Panc1 (cell line): ENCODE measurements at places on chromosomes 1 and 21. TPM values are rescaled to one million over a fixed set of nuclear protein-coding genes. Genes with fewer than 3 reads are reported as not detected.

Gene SRRM1
- 160 TPM for total RNA-seq

Gene HPCAL4
- total RNA-seq: 0.21 TPM

Gene BRINP3
- 1.0 TPM for total RNA-seq

Gene SMPDL3B
- total RNA-seq: 1.5 TPM

Gene SLAMF9
- total RNA-seq: not detected

Gene TMCC2
- 3.1 TPM for total RNA-seq

Gene KCNC4
- total RNA-seq: 15.4 TPM

DNA sequence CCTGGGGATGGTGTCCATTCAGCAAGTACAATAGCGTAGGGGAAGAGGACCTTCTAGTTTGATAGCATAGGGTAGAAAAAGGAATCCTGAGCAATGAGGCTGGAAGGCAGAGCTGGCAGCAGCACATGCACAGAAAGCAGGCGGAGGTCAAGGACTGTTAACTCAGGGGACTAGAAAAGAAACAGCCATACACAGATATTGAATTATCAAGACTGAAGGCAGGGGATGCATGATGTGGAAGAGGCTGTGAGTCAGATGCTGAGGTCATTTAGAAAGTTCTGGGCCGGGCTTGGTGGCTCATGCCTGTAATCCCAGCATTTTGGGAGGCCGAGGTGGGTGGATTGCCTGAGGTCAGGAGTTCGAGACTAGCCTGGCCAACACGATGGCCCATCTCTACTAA is 65.6 kb downstream of the OPTC start:
- H3K36me3 ChIP-seq: no peaks in the 10 kb centered on the region
- no peak overlapping the region for H3K4me3 ChIP-seq
- H3K27ac ChIP-seq: no peak overlapping the region

DNA sequence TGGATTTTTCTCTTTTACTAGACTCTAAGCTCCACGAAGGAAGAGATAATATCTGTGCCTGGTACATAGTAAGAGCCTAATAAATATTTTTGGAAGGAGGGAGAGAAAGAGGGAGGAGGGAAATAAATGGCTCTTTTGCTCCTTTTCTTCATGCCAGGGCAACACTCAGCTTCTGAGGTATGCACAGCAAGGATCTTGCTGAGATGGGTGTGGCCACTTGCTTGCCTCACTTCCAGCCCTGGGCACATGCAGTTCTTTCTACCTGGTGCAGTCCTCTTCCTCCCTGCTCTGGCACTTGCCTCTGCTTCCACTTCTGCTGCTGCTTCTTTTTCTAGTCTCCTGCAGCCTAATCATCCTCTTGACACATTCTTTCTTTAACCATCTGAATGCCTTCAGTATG is 148.1 kb downstream of the FGGY start:
- no peaks in the 10 kb centered on the region for H3K4me1 ChIP-seq
- H3K36me3 ChIP-seq: no peaks in the 10 kb centered on the region
- no peak overlapping the region for H3K4me3 ChIP-seq
- DNase-seq: no peak

GRCh38 chr1:208248307-208248801 is 4.2 kb upstream of the PLXNA2 start:
- peaks cover 15% of the 10 kb centered on the region for H3K27me3 ChIP-seq
- no peak overlapping the region for H3K27ac ChIP-seq
- H3K4me1 ChIP-seq: peaks cover 8% of the 10 kb centered on the region
- no peaks in the 10 kb centered on the region for H3K36me3 ChIP-seq

DNA sequence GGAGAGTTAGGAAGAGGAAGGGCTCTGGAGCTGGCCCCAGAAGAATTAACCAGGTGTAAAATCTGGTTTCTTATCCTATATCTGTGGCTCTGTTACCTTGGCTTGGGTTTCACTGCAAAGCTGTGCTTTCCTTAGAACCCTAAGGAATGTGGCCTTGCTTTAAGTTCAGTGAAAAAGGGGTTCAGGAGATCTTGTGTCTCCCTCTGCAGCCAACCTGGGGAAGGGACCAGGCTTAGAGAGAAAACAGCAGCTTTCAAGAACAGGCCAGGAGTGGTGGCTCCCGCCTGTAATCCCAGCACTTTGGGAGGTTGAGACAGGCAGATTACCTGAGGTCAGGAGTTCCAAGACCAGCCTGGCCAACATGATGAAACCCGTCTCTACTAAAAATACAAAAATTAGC is 16.1 kb upstream of the MYCL start:
- H3K4me3 ChIP-seq: no peak overlapping the region
- no peaks in the 10 kb centered on the region for H3K4me1 ChIP-seq
- no peak overlapping the region for H3K27ac ChIP-seq
- H3K27me3 ChIP-seq: no peaks in the 10 kb centered on the region
- no peak for DNase-seq

- H3K4me1 ChIP-seq: no peaks in the 10 kb centered on the region
- DNase-seq: no peak
- no peaks in the 10 kb centered on the region for H3K27me3 ChIP-seq
- H3K27ac ChIP-seq: no peak overlapping the region
Observed at GRCh38 chr1:238061967-238062613, 171.4 kb upstream of the ZP4 start.

GRCh38 chr1:202007805-202008489 is 2.4 kb upstream of the ELF3 start:
- peaks cover 52% of the 10 kb centered on the region for H3K4me1 ChIP-seq
- peaks cover 14% of the 10 kb centered on the region for H3K36me3 ChIP-seq
- peak overlapping the region; percentile 82 for H3K27ac ChIP-seq
- H3K27me3 ChIP-seq: no peaks in the 10 kb centered on the region
- no peak overlapping the region for H3K4me3 ChIP-seq
- DNase-seq: no peak

- H3K4me3 ChIP-seq: no peak overlapping the region
- H3K27ac ChIP-seq: no peak overlapping the region
- no peak for DNase-seq
- H3K27me3 ChIP-seq: no peaks in the 10 kb centered on the region
- no peaks in the 10 kb centered on the region for H3K36me3 ChIP-seq
Observed at GRCh38 chr1:180918519-180918918, 5.8 kb downstream of the KIAA1614 start.

DNA sequence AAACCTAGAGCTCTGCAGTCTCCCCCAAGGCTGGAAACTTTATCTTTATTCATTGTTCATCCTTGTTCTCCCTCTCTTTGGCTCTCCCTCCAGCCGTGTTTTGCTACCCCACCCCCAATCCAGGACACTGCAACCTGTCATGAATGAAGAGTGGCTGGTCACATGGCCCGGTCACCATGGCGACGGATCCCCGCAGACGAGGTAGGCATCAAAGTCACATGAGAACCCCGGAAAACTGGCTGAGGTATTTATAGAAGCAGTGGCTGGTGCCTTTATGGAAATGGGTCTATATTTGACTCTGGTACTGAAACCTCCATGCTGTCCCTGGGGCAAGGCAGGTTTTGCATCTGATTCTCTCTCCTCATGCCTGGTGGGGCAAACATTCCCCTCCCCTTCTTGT is 13.4 kb upstream of the SLC6A17 start:
- no peaks in the 10 kb centered on the region for H3K36me3 ChIP-seq
- no peaks in the 10 kb centered on the region for H3K4me1 ChIP-seq
- no peak overlapping the region for H3K27ac ChIP-seq
- peaks cover 5% of the 10 kb centered on the region; the same call in 1 of the 2 replicates for H3K27me3 ChIP-seq

GRCh38 chr1:177937931-177938330 is 31.9 kb downstream of the SEC16B start:
- no peaks in the 10 kb centered on the region for H3K36me3 ChIP-seq
- H3K4me1 ChIP-seq: no peaks in the 10 kb centered on the region
- no peaks in the 10 kb centered on the region for H3K27me3 ChIP-seq
- no peak overlapping the region for H3K4me3 ChIP-seq
- DNase-seq: no peak
- no peak overlapping the region for H3K27ac ChIP-seq

DNA sequence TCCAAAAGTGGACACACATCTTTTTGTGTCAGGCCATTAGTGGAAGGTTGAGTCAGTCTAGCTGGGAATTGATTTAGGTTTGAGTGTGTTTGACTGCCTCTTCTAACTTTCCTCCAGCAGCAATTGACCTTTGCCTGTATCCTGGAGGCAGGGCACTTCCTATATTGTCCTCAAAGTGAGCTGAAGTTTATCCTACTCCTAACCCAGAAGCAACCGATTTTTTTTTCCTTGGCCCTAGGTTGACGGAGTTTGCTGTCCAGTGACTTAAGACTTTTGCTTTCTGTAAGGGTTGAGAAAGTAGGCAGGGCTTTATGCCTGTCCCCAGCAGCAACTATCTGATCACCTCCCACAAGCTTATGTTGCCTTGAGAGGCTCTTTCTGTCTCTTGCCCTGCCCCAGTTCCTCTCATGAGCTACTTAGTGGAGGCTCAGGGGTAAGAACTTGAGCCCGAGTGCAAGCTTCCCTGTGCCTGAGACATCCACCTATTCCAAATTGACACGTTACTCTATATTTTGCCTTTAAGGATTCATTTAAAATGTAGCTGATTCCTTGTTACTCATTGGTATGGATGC is 30.9 kb downstream of the SLC35F3 start:
- no peak overlapping the region for H3K27ac ChIP-seq
- no peaks in the 10 kb centered on the region; the same call in 1 of the 2 replicates for H3K36me3 ChIP-seq
- no peaks in the 10 kb centered on the region for H3K4me1 ChIP-seq
- DNase-seq: no peak
- H3K4me3 ChIP-seq: no peak overlapping the region

- DNase-seq: no peak
- H3K27ac ChIP-seq: no peak overlapping the region
- no peaks in the 10 kb centered on the region for H3K27me3 ChIP-seq
- H3K4me1 ChIP-seq: peaks cover 2% of the 10 kb centered on the region; the same call in 1 of the 2 replicates
- peaks cover 2% of the 10 kb centered on the region; the same call in 1 of the 2 replicates for H3K36me3 ChIP-seq
- no peak overlapping the region for H3K4me3 ChIP-seq
Observed at GRCh38 chr1:10113501-10113900, 80.7 kb downstream of the UBE4B start.

DNA sequence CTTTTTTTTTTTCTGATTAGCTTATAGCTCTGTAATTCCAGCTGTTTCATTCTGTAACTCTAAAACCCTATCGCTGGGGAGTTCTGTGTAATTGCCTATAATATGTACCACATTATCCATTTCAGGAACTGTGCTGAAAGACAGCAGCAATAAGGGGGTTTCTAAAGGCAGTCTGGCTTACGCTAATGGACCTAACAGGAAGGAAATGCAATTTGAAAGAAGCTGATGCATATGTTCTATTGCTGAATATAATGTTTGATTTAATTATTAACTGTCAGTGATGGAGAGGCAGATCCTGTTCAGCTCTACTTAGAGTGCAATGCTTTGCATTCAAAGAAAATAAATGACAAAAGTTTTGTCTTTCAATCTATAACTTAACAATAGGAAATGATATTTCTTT is 209.4 kb upstream of the SNX7 start:
- H3K4me1 ChIP-seq: no peaks in the 10 kb centered on the region
- no peaks in the 10 kb centered on the region for H3K27me3 ChIP-seq
- H3K36me3 ChIP-seq: no peaks in the 10 kb centered on the region
- no peak overlapping the region for H3K27ac ChIP-seq

- no peak overlapping the region for H3K4me3 ChIP-seq
- H3K27me3 ChIP-seq: no peaks in the 10 kb centered on the region
- no peaks in the 10 kb centered on the region; the same call in 1 of the 2 replicates for H3K4me1 ChIP-seq
Observed at GRCh38 chr1:30405631-30406212, 317.7 kb downstream of the MATN1 start.

GRCh38 chr1:153957744-153958110 is 685 bp downstream of the CRTC2 start:
- no peak for DNase-seq
- H3K27me3 ChIP-seq: no peaks in the 10 kb centered on the region
- H3K27ac ChIP-seq: peak overlapping the region; percentile 86
- H3K36me3 ChIP-seq: no peaks in the 10 kb centered on the region; the same call in 1 of the 2 replicates
- peak overlapping the region; percentile 98 for H3K4me3 ChIP-seq

GRCh38 chr1:209655411-209656231 is 3.4 kb upstream of the LAMB3 start:
- no peak overlapping the region for H3K4me3 ChIP-seq
- no peaks in the 10 kb centered on the region for H3K27me3 ChIP-seq
- no peak overlapping the region for H3K27ac ChIP-seq
- DNase-seq: no peak
- peaks cover 5% of the 10 kb centered on the region for H3K4me1 ChIP-seq

GRCh38 chr1:7334475-7335035 is 436.5 kb upstream of the VAMP3 start:
- no peaks in the 10 kb centered on the region for H3K27me3 ChIP-seq
- no peak overlapping the region for H3K4me3 ChIP-seq
- H3K36me3 ChIP-seq: no peaks in the 10 kb centered on the region

DNA sequence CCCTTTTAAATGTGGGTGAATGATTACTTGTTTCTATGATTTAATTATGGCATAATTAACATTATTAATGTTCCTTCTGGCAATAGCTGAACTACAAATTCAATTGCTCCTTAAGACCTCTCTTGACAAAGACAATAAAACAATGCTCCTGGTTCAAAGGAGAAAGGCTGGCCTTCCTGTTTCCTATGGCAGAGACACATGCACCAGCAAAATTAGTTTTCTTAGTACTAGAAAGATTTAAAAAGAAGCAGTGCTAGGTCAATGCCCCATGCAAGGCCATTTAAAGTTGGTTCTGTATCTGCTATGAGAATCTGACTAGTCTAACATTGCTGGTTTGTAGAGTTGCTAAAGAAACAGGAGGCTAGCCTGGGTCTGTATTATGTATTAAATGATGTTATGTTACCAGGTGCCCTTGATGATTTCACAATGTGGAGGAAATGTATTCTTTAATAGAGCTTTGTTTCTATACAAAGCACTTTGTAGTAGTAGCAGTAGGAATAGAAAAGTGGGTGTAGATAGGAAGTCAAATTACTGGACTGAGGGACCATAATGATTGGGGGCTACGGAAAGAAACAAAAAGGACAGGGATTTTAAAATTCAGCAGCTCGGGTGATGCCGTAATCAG is 38.8 kb upstream of the CD34 start:
- H3K4me3 ChIP-seq: no peak overlapping the region
- H3K4me1 ChIP-seq: no peaks in the 10 kb centered on the region
- H3K36me3 ChIP-seq: no peaks in the 10 kb centered on the region
- no peak overlapping the region for H3K27ac ChIP-seq
- H3K27me3 ChIP-seq: 0 out of 2 replicates have a peak, but pooled peaks cover 4% of the 10 kb centered on the region

DNA sequence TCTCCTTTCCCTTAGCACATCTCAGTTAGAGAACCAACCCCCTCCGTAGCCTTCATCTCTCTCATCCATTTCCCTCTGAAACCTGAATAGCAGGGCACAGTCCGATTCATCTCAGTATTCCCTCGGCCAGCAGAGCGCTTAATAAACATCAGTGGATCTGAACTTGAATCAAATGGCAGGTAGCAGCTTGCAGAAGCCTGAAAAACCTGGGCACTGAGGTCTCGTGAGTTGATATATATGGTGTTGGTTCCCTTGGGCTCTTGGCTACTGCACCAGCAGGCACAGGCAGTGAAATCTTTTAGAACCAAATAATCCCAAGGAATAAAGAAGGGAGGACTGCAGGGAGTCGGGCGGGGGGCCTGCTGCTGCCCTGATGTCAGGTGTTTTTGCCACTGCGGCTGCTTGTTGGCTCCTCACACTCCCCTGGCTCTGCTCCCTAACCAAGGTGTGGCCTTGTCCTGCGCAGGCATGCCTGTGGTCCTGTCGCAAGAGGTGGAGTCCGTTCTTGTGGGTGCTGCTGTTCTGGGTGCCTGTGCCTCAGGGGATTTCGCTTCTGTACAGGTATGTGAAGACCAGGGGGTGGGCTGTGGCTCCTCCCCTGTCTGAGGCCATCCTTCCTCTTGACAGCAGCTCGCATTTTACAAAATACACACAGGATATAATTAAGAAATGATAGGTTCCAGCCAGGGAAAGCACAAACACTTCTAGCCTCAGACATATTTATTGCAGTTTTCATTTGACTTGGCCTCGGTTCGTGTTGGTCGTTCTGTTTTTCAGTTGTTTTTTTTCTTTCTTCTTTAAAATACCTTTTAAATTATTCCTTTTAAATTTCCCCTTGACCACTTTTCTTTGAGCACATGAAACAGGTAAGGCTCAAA is 140.9 kb upstream of the HOOK1 start:
- H3K4me3 ChIP-seq: no peak overlapping the region
- no peak overlapping the region for H3K27ac ChIP-seq
- H3K4me1 ChIP-seq: no peaks in the 10 kb centered on the region

- H3K4me1 ChIP-seq: no peaks in the 10 kb centered on the region
- H3K27ac ChIP-seq: no peak overlapping the region
- H3K4me3 ChIP-seq: no peak overlapping the region
Observed at GRCh38 chr1:78236716-78237115, 190.9 kb downstream of the GIPC2 start.
